ENCODE measurements at places on chromosomes 5 and 9.
A peak's percentile ranks its signal among the peaks of the same experiment; 100 is the strongest.

DNA sequence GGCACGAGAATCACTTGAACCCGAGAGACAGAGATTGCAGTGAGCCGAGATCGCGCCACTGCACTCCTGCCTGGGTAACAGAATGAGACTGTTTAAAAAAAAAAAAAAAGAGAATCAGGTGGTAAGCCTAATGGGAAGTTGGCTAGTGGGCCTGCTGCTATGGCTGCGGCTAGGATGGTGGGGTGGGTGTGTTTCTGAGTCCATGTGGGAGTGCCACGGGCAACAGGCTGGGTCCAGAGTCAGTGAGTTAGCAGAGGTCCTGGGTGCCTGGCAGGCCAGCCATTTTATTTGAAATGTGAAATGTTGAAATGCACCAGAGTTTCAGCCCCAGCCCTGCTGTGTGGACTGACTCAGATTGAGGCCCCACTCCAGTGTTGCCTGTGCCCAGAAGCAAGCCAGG lies 37.8 kb downstream of the JADE2 start:
- DNase-seq, result no peak

- no peak for DNase-seq
Observed at GRCh38 chr9:36423206-36423605, 23.1 kb upstream of the RNF38 start.

- no peak for DNase-seq
Observed at GRCh38 chr9:135029871-135030565, 57.5 kb upstream of the OLFM1 start.

GRCh38 chr5:172839669-172840431 lies 5.8 kb downstream of the ERGIC1 start:
- DNase-seq, result no peak

- no peak for DNase-seq
Observed at GRCh38 chr9:131416509-131416908, 22.6 kb downstream of the PRRC2B start.

- no peak for DNase-seq
Observed at GRCh38 chr5:37661227-37661920, 178.5 kb downstream of the GDNF start.

GRCh38 chr5:104431981-104432380 lies 869.4 kb upstream of the NUDT12 start:
- DNase-seq, result no peak

- no peak for DNase-seq
Observed at GRCh38 chr9:26524267-26524666, 368.3 kb downstream of the CAAP1 start.

DNA sequence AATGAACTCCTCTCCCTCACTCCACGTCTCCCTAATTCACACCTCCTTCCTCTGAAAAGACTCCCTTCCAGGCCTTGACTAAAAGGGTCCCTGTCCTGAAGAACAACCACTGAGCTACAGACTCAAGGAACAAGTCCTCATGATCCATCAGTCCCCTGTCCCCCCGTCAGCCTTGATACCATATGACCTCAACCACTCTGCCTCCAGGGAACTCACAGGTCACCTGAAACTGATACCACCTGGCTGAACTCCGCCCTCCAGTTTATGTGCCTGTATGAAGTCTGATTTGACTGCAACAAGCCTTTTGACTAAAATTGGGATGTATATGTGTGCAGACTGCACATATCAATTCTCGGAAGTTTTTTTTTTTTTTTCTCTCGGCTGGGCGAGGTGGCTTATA lies 88.7 kb downstream of the UGCG start:
- no peak for DNase-seq

- no peak for DNase-seq
Observed at GRCh38 chr9:19133549-19134345, 6.5 kb upstream of the PLIN2 start.

DNA sequence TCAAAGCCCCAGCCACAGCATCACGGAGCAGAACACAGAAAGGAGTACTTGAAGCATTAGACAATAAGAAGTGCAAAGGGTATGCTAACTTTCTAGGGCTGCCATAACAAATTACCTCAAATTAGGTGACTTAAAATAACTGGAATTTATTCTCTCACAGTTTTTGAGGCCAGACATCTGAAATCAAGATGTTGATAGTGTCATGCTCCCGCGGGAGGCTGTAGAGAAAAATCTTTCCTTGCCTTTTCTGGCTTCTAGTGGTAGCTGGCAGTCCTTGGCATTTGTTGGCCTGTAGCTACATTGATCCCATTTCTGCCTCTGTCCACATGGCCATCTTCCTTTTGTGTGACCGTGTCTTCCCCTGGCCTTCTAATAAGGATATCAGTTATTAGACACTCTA lies 51.9 kb upstream of the SPDL1 start:
- no peak for DNase-seq

DNA sequence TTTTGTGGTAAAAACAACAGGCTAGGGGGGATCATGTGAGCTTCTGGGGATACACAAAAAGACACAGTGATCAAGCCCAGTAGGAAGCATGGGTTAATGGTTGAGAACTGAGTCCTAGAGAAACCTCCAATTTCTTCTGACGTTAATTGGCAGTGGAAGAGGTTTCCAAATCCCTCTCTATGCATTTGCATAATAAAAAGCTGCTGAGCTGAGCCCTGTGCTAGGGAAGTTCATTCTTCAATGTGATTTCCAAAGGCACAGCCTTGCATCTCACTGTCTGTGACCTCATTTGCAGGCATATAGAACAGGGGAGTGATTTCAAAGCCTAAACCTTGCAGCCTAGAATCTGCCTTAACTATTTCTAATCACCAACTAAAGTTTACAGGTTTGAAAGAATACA lies 812 bp downstream of the DNAH5 start:
- no peak for DNase-seq

DNA sequence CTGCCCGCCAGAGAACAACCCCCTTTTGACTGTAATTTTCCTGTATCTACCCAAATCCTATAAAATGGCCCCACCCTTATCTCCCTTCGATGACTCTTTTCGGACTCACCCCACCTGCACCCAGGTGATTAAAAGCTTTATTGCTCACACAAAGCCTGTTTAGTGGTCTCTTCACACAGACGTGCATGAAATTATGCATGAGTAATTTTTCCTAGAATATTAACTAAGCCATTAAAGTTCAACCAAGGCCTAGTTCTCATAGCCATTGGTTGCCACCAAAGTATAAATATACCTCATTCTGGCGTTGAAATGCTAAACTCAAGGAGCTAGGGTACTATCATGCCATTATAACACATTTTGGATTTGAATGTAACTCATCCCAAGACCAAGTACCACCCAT lies 243.9 kb downstream of the ZNF608 start:
- no peak for DNase-seq

DNA sequence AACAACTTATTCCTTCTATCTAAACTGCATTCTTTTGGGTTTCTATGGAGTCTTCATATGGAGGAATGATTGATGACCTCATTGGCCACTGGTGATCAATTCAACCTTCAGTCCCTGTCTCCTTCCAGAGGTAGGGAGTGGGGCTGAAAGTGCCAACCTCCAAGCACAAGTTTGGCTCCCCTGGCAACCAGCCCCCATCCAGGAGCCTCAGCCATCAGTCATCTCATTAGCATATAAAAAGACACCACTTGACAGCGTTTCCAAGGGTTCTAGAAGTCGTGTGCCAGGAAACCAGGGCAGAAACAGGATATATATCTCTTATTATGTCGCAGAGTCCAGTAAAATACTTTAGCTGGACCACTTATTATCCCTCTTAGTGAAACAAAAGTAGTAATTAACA lies 9.8 kb downstream of the SLC31A2 start:
- DNase-seq, result no peak

DNA sequence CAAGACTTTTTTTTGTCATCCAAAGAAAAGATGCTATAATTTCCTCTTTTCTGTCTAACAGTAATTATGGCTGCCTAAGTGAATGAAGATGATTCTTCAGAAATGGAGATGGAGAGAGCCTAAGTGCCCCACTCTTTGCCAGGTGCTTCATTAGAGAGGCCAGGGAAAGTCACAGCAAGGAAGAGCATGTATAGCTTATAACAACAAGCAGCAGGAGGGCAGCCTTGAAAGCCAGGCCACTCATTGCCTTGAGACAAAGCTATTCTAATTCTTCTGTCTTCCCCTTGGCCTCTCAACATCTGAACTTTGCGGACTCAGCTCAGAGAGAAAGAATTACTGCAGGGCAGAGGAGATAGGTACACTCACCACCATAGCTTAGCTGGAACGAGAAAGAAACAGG lies 112.0 kb upstream of the ZNF366 start:
- DNase-seq, result no peak

DNA sequence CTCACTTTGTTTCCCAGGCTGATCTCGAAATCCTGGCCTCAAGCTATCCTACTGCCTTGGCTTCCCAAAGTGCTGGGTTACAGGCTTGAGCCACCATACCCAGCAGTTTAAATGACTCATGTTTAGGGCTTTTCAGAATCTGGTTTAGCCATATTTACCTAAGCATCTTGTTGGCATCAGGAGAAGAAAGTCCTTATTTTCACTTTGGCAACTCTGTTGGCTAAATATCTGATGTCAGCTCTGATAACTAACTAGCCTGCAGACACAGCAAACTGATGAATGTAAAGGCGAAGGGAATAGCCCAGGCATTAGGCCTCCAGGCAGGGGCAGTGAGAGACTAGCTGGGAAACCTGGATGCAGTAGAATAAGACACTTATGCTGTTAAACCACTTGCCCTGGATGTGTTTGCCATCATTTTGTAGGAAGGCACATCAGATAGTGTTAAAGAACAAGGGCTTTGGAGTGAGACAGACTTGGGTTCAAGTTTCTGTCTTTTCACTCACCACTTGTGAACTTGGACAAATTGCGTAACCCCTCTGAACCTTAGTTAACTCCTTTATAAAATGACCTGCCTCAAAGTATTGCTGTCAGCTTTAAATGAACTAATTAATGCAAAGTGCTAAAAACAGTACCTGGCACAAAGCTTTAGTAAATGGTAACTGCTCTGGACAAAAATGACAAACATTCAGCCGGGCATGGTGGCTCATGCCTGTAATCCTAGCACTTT lies 34.7 kb upstream of the GARNL3 start:
- no peak for DNase-seq

DNA sequence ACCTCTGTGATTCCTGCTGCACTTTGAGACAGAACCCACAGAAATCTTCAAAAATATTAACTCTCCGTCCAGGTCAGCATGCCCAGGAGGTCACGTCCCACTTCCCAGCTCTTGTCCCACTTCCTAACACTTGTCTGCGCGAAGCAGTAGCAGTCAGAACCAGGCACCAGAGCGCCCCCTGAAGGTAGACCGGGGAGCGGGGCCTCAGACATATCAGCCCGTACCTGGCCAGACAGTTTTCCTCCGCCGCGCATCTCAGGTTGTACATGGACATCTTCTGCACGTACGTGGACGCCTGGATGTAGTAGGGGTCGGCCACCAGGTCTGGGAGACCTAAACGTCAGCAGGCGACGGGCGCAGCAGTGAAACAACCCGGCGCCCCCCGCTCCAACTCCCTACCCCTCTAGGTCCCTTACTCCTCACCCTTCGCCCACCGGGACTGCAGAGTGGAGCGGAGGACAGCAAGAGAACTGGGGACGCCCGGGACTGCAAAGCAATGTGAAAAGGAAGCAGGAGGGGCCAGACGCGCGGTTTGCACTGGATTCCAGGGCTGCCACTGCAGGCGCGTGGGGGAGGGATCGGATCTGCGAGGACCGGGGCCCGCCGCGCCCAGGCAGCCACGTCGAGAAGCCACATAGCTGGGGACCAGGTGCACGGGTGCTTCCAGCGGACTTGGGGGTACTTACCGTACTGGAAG lies 1.2 kb downstream of the LOX start:
- peak; percentile 71 for DNase-seq

DNA sequence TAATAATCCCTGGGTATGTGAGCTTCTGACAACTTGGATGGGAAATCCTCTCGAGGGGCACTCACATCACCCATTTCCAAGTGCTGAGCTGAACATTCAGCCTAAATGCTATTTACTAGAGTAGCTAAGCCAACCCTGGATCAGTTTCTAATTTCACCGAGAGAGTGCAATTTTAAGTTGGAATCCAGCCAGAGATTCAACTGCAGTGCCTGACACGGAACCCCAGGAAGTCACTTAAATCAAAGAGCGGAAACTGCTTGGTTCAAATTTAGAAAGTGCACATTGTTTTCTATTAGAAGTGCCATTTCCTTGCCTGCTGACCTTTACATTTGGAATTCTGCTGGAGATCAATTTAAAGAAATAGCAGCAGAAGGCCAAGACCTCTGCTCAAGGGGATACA lies 8.8 kb downstream of the SPRY4 start:
- DNase-seq, result no peak

DNA sequence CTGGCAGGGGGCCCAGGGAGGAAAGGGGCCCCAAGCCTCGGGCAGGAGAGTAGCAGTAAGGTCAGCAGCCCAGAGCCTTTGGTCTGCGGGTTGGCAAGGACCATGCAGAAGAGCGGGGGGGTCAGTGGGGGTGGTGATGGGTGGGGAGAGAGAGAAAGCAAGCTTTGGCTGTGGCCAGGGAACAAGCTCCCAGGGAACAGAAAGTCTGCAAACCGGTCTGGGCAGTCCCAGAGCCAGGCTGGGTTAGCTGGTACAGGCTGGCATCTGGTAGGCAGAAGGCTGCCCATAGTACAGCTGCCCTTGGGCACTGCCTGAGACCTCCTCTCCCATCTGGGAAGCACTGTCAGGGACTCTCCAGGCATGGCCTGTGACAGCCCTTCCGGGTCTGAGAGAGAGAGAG lies 10.5 kb upstream of the EPB41L4B start:
- no peak for DNase-seq

- peak; percentile 16 for DNase-seq
Observed at GRCh38 chr5:72633649-72634048, 126.4 kb upstream of the ZNF366 start.

DNA sequence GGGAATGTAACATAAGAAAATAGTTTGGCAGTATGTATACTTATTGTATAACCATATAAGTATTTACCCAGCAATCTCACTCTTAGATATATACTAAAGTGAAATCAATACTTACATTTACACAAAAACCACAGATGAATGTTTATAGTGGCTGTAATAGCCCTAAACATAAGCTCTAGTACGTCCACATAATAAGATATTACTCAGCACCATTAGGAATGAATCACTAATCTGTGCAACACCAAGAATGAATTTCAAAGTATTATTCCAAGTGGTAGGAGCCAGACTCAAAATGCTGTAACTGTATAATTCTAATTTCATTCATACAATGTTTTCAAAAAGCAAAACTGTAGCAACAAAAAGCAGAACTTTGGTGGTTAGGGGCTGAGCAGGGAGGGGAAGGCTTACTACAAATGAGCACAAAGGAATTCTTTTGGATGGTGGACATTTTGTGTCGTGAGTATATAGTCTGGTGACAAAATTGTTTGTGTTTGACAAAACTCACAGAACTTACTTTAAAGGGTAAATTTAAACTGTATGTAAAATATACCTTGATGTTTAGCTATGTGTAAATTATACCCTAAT lies 11.9 kb upstream of the C5orf46 start:
- DNase-seq, result no peak

DNA sequence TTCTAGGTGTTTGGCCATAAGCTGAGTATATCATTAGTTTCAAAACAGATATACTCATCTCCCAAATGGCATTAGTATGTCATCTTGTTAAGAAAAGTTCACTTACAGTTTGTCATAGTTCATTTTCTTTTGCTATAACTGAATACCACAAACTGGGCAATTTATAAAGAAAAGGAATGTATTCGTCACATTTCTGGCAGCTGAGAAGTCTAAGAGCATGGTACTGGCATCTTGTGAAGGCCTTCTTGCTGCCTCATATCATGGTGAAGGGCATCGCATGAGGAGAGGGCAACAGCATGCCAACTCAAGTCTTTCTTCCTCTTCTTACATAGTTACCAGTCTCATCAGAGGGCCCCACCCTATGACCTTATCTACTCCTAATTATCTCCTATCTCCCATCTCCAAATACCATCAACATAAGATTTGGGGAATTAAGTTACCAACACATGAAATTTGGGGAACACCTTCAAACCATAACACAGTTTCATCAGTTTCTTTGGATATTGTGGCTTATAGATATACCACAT lies 20.4 kb upstream of the ITGA1 start:
- no peak for DNase-seq

GRCh38 chr5:168234133-168234532 lies 57.3 kb upstream of the WWC1 start:
- no peak for DNase-seq

Data from fibroblast of the conjunctiva (primary cell).